Stimulated activated CD4-positive, alpha-beta T cell treated with anti-CD3 and anti-CD28 coated beads, TNF-alpha, amount 100 ng/mL, for 4 hours (primary cell): ENCODE measurements at places on chromosomes 16 and 17.

GRCh38 chr16:85204242-85205010 is 92.2 kb upstream of the CIBAR2 start:
- no peak for DNase-seq

DNA sequence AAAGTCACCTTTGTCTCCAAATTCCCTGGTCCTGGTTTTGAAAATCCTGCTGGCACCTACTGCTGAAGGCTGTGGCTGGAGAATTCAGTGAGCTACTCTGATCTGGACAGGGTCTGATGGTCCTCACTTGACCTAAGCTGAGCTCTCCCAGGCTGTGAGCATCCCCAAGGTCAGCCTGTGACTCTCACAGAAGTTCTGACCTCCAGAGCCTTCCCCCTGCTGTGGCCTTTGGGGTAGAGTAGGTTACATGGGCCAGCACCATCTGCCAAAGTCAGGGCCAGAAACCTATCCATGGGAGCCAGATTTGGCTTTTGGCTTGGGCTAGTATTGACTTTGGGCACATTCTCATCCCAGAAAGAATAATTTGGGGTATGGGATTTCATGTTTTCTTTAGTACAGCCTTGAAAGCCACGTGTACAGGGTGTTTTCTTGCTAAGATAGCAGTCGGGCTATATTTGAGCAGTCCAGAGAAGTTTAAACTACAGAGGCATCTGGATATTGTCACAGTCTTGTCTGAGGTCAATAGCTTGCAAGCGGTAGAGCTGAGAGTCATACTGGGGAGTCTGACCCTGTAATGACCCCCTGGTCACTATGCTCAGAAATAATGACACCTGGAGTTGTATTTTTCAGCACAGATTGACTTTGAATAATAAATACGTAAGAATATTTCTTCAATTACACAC is 6.2 kb upstream of the AGRP start:
- no peak for DNase-seq

DNA sequence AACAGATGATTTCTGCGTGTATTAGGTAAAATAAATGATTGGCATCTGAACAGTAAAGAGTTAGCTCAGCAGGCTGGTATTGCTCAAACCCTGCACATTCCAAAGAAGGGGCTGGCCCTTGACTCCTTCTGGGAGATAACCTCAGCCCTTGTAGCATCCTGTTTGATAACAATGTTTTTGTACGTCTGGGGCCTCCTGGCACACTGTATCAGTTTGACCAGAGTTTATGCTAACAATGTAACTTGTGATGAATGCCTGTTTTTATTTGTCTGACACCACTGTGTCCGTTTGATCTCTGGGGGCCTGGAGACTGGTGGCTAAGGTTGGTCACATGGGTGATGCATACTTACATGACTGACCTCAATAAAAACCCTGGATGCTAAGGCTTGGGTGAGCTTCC is 43.8 kb upstream of the NDRG4 start:
- DNase-seq = no peak

DNA sequence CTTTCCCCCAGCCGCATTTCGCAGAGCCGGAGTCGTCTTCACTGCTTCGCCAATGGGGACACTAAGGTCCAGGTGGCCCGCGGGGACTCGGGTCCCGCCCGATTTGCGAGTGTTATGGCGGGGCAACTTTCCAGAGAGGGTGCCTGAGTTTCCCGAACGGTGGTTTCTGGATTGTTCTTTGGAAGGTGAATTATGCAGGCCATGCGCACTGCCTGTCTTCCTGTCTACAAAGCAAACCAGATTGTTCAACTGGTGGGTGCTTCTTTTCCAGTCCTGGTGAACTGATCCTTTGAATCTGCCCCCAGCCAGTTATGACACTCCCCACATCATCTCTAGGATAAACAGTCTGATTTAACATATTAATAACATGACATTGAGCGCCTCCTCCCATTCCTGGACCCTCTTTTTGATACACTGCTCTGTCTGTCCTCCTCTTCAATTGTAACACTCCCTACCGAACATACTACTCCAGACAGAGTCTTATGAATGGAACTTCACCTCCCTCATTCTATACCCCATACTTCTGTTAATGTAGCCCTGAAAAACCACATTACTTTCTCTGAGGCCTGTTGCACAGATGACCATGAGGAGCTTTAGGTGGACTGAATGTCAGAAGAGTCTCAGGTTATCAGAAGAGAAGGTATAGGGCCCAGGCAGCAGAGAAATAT is 159.0 kb downstream of the RAB11FIP4 start:
- DNase-seq = no peak

GRCh38 chr17:79633993-79634813 is 23.4 kb upstream of the RBFOX3 start:
- DNase-seq = no peak

GRCh38 chr16:17261197-17261858 is 209.4 kb downstream of the XYLT1 start:
- no peak for DNase-seq

DNA sequence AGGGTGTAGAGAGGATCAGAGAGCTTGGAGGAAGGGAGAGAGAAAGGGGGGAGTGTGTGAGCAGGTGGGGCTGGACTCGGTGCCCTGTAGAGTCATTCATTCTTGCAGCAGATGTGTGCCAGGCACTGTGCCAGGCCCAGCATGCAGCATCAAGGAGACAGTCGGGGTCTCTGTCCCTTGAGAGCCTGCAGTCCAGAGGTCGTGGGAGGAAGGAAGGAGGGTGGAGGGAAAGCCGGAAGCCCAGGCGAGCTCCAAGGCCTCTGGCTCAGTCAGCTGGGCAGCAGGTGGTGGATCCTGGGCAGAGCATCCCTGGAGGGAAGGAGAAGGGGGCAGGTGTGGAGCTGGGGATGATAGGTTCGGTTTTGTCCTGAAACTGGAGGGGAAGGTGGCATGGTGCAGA is 27.5 kb downstream of the EPN2 start:
- no peak for DNase-seq

- no peak for DNase-seq
Observed at GRCh38 chr16:477301-478157, 50.0 kb upstream of the CAPN15 start.

DNA sequence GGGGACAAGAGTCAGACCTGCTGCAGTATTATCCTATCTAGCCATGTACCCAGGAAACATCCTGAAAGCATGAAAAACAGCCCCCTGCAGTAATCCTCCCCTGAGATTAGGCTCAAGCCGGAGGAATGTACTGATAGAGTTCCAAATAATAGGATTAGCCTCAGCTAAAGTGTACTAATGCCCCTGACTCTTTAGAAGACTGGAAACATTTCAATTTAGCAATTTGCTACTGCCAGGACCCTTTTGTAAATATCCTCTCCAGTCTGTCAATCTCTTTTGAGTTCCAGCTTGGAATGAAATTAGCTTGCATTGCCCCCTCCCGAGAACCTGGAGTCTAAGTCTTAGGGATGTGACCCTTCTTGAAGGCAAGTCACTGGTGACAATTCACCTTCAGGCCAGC is 110.8 kb upstream of the DNAH9 start:
- no peak for DNase-seq

DNA sequence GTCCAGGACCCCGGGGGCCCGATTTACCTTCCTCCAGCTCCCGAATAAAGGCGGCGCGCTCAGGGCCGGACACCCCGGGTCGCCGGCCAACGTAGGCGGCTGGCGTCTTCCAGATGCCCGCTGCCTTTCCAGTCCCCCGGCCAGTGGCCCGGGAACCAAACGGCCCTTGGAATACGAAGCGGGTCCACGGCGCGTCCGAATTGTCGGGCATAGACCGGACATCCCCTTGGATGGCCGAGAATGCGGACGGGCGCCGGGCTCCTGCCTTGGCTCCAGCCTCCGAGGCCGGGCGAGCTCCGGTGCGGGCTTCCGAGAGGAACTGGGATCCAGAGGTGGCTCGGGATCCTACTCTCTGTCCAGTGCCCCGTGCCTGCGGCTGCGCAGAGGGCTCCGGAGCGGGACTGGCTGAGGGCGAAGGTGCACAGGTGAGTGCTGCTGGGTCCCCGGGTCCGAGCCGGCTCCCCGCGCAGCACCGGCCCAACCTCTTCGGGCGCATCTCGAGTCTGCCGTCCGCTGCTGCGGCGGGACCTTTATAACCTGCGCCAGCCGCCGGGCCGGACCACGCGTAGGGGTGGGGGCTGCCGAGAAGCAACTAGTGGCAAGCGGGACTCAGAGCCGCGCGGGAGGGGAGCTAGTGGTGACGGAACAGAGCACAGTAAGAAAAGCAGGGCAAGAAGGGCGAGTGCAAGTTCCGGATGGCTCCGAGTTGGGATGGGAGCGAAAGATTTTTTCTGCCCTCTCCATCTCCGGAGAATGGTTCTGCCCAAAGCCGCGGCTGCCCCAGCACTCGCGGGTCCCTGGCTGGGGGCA is at the start of gene HAP1:
Gene HAP1 (minus strand): TSS at position 505 of the 810 bp plus-strand sequence. CDS start 9 bp downstream, at position 496.
- no peak for DNase-seq

GRCh38 chr17:76554131-76554530 is 14.3 kb downstream of the PRCD start:
- no peak for DNase-seq

GRCh38 chr16:29712809-29713208 is 33.0 kb downstream of the C16orf54 start:
- DNase-seq = no peak

DNA sequence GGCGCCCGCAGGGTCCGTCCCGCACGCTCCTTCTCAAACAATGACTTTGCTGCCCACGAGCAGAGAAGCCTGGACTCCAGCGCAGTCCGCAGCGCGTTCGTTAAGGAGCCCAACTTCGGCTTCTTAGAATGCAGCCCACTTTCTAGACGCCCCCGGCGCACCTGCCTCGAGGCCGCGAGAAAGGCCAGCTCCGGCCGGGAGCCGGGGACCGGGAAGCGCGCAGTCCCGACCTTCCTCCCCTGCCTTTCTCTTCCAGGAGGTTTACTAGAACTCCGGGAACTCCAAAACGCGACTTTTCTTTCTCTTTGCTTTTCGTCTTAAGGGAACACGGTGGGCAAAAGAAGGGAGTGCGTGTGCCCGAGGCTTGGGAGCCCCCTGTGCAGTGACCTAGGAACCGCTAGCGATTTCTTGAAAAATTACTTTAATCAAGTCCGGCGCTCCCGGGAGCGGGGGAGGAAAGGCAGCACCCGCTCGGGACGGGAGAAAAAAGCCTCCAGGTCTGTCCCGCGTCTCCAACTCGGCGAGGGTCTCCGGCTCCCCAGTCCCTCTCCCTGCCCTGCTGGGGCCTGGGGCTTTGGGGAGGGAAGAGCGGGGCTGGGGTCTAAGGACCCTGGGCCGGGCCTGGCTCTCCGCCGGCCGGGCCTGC is 2.6 kb downstream of the HNF1B start:
- DNase-seq = no peak
